Activated T-cell treated with anti-CD3 and anti-CD28 coated beads for 1 hour (primary cell): ENCODE measurements at places on chromosomes 1 and 21.

DNA sequence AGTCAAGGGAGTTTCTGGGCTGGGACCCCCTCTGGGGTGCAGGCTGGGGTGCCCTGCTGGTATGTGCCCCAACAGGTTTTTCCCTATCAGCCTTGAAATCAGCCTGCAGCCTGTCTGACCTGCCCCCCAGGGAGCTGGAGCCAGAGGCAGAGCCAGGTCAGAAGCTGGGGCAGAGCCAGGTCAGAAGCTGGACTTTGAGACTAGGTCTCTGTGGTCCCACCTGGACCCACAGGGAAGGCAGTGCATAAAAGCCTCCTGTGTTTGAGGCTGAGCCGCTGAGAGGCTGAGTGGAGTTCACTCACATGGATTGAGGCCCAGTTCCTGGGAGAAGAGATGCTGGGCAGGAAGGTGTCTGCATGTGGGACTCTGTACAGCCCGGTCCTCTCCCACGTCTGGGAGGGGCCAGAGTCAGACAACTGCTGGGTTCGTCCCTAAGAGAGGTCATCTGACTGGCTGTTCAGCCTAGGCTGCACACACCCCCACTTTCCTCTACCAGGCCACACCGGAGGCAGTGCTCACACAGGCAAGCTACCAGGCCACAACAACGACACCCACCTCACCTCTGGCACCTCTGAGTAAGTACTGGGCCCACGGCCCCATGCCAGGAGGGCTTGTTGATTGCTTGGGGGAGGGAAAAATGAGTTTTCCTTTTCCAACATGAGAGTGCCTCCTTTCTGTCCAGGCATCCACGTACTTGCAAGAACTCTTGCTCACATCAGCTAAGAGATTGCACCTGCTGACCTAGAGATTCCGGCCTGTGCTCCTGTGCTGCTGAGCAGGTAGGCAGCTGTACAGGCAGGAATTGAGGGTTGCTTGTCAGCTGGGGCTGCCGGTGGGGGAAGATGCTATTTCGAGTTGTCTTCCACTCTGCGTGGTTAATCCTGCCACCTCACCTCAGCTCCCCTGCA lies at the start of gene ANXA9:
ANXA9 (plus strand) TSS at position 488 of the 908 bp plus-strand sequence. CDS start 814 bp downstream, outside the sequence.
- no peak for DNase-seq

- DNase-seq, result no peak
Observed at GRCh38 chr1:116203181-116203723, 92.1 kb downstream of the MAB21L3 start.

DNA sequence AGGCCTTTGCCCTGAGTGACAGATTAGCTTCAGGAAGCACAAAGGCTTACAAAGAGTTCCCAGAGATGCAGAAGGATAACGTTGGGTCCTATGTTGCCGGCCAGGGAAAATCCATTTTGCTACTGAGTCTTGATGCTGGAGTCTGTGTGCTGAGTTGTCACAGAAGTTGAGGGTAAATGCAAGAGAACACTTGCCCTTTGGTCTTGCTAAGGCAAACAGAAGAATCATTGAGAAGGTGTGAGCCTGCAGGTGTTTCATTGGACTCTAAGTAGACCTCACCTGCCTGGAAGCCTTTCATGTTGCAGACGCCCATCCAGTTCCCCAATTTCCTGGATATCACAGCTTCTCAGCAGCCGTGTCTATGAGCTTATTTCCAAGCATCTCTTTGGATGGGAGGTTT lies 105.2 kb downstream of the PCP4 start:
- no peak for DNase-seq

- DNase-seq, result no peak
Observed at GRCh38 chr1:94515296-94515947, 26.1 kb downstream of the F3 start.

DNA sequence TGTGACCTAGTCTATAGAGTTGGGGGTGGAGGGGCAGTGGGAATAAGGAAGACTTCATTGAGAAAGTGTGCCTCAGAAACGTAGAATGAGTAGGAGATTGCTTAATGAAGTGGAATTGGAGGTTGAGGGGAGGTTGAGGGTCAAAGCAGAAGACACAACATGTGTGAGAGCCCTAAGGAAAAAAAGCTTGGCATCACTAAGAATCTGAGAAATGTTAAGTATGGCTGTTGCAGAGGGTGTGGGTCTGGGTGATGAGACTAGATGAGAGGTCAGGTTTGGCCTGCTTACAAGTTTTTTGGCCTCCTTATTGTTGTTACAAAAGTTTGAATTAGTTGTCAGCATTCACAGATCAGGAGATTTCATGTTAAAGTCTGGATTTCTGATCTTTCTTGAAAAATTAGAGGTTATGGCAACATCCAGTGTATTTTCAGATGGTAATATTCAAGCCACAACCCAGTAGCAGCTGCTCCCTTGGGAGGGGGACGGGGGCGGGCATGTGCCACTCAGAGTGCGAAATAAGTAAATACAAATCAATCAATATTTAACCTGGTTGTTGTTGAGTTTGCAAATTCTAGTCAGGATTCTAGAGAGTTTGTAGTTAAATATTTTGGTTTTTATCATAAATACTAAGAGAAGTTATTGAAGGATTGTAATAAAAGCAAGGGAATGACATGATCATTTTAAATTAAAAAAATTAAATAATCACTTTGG lies 4.3 kb downstream of the MAN1A2 start:
- DNase-seq, result no peak

DNA sequence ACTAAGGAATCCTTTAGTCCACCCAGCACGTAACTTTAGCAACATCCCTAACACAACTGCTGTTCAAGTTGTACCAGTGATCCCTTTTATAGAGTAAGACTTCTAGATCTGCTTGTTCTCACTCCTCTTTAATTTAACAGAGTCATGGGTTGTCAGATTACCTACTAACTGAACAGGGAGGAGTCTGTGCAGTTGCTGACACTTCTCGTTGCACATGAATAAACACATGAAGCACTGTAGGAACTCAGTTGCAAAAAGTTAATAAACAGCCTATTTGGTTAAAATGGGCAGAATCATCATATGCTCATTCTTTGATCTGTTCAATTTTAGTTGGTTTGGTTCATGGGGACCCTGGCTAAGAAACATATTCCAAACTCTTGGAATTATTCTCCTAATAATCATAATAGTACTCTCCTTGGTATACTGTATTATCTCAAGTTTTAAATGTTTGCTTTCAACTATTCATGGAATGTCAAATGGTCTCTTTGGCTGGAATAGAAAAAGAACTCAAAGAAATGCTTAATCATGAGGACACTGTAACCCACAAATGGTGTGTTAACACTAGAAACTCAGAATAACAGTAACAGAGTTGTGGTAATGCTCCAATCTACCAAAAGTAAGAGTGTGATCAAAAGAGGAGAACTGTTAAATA lies 15.6 kb downstream of the PLPPR5 start:
- no peak for DNase-seq

DNA sequence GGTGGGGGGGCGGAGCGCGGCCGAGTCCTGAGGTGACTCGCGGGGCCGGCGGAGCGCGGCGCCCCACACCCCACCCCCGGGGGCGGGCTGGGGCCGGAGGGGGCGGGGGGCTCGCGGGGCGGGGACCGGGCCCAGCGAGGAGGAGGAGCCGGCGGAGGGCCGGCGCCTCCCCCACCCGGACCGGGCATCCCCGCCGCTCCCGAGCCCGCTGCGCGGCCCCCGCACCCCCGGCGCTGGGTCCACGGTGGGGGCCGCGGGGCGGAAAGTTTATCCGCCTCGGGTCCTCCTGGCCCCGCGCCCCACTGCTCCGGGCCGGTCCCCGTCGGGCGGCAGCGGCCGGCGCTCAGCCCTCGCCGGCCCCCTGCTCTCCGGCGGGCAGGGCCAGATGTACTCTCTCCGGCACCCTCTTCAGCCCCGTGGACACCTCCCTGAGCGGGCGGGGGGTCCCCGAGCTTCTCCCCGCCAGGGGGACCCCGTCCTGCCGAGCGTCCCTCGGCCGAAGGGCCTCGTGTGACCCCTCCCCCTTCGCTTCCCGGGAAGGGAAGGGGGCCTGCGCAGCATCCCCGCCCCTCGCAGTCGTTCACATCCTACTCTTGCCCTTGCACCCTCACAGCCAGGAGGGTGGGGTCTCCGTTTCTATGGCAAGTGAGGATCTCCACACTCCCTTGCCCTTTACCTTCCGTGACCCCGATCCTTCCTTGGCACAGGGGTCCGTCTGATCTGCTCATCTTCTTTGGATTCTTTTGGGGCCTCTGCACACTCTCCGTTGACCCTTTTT lies 663 bp downstream of the CAMTA1 start:
- peak; percentile 9 for DNase-seq

GRCh38 chr1:163174524-163175437 lies 27.9 kb downstream of the RGS5 start:
- DNase-seq, result peak; percentile 5

- DNase-seq, result peak; percentile 86
Observed at GRCh38 chr21:42337830-42338728, 12.7 kb downstream of the TFF2 start.

- no peak for DNase-seq
Observed at GRCh38 chr1:41240781-41241353, 1.2 kb downstream of the SCMH1 start.

- DNase-seq, result no peak
Observed at GRCh38 chr1:53189061-53189460, 7.6 kb upstream of the CPT2 start.

DNA sequence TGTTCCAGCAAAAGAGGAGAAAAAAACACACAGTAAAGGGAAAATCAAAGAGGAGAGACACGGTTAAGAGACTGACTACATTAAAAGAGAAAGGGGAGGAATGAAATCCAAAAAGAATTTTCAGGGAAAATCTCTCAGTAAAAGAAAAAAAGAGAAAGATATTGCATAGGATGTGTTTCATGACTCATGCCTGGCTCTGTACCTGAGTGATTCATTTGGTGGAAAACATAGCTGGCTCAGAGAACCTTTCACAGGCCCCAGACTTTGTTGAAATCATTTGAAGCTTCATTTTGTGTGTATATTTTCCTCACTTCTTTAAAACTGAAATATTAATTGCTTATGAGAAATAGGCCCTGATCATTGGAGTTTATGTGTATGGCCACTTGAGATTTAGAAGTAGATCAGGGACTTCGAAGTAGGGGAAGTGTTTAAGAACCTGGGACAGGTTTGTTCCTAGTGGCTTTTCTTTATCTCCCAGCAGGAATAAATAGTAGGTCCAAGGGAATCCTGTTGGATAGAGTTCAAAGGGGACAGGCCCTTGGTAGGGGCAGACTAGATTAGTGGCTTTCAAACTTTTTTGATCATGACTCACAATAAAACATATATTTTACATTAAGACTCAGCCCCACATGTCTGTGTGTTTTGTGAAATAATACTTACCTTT lies 239.1 kb upstream of the SGIP1 start:
- no peak for DNase-seq

DNA sequence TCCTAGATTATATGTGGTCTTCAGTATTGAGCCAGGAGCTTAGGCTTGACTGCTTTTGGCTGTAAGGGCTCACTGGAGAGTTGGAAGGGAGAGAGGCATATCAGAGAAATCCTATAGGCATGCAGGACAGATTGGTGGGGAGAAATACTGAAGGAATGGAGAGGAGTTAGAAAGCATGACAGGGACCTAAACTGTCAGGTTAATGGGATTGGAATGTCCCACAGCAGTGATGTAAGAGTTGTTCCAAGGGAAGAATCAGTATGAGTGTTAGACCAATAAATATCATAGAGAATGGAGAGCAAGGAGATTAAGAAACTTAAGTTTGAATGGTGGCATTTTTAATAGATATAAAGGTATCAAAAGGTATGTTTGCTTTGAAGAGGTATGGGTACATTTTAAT lies 39.7 kb downstream of the SLC35A3 start:
- no peak for DNase-seq

- DNase-seq, result no peak
Observed at GRCh38 chr1:210684466-210685294, 356.0 kb downstream of the HHAT start.

DNA sequence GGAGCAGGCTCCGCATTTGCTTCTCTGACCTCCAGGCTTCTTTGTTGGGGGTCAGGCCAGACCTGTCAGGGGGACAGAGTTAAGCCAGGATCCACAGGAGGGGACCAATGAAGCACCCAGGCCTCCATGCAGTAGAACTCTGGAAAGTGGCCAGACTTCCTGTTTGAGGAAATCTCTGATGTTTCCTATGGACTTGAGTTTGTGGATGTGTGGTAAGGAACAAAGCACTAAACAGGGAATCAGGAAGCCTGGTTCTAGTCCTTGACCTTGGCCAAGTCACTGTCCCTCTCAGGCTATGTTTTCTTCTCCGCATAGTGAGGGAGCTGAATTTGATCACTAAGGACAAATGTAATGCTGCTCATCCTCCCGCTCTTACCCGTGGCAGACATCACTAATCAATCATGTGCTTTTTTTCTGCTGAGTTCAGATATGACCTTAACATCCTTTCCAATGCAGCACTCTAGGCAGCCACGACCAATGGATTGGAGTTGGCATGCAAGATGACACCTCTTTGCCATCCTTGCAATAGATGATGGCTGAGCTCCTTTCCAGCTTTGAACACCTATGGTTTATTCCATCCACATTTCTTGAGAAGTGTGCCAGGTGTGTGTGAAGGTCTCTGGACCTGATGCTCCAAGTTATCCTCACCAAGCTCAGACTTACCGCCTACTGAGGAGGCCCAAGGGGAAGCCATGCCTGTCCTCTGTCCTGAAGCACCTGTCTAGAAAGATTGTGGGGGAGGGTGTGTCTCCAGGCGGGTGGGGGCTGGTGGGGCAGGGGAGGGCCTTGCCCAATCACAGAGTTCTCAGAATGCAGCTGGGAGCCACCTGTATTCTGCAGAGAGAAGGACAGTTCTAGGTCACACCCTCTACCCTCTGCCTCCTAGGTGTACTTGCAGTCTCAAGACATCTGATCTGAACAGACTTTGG lies 9.9 kb downstream of the SH2D2A start:
- DNase-seq, result no peak

GRCh38 chr21:32955311-32956060 lies 70.2 kb upstream of the OLIG2 start:
- DNase-seq, result no peak
